ENCODE measurements at places on chromosomes 7 and 10. TPM values are rescaled to one million over a fixed set of nuclear protein-coding genes. Genes with fewer than 3 reads are reported as not detected.

- DNase-seq: no peak
Observed at GRCh38 chr7:56026538-56026937, 24.7 kb downstream of the PSPH start.

GRCh38 chr10:74371696-74372095 lies 220.7 kb downstream of the ADK start:
- no peak for DNase-seq

- DNase-seq: no peak
Observed at GRCh38 chr10:49270565-49270964, 28.4 kb upstream of the C10orf71 start.

GRCh38 chr10:122911889-122912484 lies 1.6 kb downstream of the FAM24A start:
- no peak for DNase-seq

DNA sequence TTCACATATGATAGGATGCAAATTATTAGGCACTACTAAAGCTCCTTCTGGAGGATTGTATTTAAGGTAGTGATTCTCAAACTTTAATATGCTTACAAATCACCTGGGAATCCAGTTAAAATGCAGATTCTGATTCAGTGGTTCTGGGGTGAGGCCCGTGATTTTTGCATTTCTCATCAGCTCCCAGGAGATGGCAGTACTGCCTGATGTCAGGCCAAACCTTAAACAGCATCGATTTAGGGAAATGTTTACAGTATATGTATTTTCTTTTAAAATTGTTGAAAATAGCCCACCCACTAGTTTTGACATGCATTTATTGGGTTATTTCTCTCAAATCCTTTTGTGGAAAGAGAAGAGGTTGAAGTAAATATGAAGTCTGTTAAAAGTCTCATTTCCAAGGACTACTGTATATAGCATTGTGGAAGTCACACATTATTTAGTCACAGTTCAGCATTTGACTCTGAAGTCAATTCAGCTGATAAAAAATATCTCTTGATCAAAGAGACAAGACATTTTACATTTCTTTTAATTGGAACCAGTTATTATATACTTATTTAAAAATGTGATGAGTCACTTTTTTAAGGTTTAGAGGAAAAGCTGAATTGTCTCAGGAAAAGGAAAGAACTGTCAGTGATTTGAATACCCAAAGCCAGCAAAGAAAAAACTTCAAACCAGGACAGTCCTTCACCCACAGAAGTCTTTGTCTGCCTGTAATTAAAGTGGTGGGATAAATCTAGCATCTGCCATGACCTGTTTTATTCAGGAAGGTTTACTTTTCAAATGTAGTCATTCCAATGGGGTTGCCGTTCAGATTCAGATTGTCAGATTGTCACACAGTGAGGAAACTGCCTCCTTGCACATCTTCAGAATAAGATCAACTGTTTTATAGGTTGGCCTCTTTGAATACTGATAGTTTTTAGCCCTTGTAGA lies 21.1 kb upstream of the HBP1 start:
- no peak for DNase-seq

DNA sequence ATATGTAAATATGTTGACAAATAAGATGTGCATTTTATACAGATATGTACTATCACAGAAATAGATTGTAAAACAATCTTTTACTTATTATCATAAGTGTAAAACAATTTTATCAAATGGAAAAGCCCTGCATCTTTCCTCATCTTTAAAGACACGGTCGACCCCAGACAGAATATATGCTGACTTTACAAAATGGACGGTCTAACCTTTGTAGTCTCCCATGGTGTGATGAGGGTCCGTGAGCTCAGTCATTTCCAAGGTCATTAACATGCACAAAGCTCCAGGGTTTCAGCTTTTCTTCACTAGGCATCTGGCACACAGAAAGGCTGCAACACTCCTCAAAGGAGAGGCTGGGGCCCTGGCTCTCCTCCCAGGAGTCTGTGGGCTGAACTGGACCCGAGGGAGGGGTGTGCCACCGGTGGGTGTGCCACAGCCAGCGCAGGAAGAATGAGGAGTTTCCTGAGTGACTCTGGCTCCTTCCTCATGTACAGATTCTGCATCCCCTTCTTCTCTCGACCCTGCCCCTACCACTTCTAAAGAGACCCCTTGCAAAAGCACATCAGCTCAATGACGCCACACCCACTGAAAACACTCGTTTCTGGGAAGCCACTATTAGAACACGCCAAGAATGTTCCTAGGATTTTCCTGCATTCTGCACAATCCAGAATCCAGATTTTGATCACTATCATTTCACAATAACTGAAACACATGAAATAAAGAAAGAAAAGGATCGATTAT lies 26.2 kb upstream of the ABLIM1 start:
- DNase-seq: peak; percentile 49

GRCh38 chr10:71279590-71280170 lies 39.4 kb upstream of the SLC29A3 start:
- DNase-seq: no peak

GRCh38 chr10:6232846-6233724 lies 30.4 kb downstream of the PFKFB3 start:
- no peak for DNase-seq

DNA sequence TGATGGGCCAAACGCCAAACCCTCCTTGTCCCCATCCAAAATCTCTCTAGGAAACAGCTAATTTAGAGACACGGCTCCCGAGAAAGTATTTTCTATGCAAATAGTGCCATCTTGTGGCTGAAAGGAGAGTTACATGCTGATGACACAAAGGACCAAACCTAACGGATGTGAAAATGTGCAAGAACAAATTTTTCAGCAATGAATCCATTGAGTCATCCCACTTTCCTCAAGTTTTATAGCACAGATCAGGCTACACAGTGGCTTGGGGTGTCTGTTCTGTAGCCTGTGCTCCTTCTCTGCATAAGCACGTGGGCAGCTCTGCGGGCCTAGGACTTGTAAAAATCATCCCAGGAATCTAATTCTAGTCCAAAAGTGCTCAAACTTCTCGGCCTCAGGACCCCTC lies 154.8 kb upstream of the PRR15 start:
- DNase-seq: peak; percentile 41

DNA sequence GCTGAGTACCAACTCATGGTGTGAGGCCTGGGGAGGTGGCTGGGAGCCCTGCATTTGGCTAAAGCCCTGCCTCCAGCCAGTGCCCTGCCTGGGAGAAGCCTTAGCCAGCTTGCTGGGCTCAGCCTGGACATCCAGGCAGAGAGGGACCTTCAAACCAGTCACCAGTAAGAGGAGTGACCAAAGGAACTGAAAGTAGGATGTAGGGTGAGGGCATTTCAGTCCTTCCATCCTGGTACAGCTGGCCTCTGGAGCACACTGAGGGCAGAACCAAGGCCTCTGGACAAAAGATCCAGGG lies 124.8 kb downstream of the ADCY1 start:
- DNase-seq: no peak

- DNase-seq: no peak
Observed at GRCh38 chr10:60870416-60870728, 73.6 kb downstream of the RHOBTB1 start.

- no peak for DNase-seq
Observed at GRCh38 chr10:127451628-127452027, 97.5 kb upstream of the NPS start.

DNA sequence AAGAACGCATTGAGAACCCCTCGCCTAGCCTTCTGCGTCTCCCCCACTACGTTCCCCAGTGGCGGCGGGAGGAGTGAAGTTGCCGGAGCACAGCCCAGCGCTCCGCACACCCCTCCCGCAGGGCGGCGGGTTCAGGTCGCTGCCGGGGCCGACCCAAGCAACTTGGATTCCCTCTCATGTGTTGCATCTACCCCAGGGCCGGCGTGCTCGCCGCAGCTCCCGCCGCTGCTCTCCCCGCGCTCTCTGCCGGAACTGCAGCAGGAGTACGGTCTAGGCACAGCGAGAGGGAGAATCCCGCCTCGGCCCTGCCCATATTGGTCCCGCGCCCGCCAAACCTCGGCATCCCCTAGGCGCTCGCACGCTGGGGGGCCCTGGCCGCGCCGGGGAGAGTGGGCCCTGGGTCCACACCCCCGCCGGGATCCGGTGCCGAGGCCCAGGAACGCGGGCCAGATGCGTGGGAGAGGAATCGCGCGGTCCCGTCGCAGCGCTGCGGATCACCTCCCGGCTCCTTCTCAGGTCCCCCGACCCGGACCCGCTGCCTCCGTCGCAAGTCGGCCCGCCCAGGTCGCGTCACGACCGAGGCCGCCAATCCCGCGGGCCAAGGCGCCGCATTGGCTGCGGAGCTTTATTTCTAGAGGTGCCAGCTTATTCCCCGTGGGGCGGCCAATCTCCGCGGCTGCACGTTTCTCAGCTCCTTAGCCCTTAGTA lies 648 bp upstream of the TMEM243 start:
- DNase-seq: peak; percentile 73

DNA sequence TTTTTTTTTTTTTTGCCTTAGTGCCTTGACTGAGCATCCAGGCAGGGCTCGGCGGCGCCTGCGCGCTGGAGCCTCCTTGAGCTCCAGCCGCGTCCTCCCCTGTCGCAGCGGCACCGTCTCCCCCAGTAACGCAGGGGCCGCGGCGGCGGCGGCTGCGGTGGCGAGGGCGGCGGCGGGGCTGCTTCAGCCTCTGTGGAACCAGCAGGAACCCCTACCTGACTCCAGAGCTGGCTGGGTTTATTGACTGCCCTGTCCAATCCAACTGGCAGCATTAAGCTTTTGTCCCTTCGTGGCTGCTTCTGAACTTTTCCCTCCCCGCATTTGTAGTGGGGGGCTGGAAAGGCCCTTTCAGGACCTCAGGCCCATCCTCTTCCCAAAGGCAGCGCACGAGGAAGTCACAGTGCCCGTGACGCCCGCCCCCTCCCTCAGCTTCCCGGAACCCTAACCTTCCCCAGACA lies at the start of gene GPR85:
Gene GPR85, minus strand, starts transcription at position 397 of the 458 bp plus-strand sequence. CDS start 2,106 bp downstream, outside the sequence.
- peak; percentile 24 for DNase-seq

GRCh38 chr7:114426824-114427223 lies 12.2 kb downstream of the FOXP2 start:
- DNase-seq: no peak

DNA sequence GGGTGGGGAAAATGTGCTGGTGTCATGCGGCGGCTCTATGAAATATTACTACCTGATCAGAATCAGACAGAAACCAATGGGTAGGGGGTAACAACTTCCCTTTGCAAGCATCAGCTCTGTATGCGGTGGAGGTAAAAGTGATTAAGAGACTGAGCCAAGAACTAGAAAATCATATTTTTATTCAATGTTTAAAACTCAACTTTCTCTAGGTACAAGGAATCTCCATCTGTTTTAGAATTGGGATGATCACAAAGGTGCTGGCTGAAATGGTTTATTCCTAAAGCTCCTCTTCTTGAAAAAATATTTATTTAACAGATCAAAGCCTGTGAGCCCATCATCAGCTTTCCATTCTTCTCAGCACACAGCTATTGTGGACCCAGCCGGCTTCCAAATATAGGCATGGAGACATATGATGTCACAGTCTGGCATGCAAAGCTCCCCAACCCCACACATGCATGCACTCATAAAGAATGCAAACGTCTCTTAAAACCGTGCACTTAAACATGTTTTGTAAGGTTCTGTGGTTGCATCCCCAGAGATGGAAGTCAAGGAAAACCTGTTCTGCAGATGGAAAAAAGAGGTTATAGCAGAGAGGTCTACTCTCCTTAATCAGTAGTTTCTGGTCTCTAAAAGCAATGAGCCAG lies 126.0 kb downstream of the SKIDA1 start:
- DNase-seq: no peak

GRCh38 chr7:134724606-134725005 lies 54.8 kb upstream of the CALD1 start:
- no peak for DNase-seq

- no peak for DNase-seq
Observed at GRCh38 chr7:93945756-93946535, 24.4 kb downstream of the GNG11 start.

DNA sequence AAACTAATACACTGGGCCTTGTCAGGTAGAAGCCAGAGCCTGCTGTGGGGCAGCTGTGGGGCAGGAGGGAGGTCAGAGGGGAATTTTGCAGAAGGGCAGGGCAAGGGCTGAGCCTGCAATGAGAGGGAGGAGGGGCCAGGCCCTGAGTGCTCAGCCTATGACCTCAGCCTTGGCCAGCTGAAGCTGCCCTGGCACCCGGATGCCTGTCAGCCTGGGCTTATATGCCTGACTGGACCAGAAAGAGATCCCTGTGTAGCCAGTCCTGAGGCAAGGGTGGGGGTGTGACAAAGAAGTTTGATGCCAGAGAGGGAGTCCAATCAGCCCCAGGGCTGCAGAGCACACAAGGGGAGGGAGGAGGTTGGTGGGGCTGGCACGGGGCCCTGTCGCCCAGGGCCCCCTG lies 22.3 kb upstream of the PRRT4 start:
- DNase-seq: no peak

Gene GARIN1A
- 3.4 TPM for total RNA-seq

Gene TYSND1
- total RNA-seq: 19.7 TPM

Gene KCNIP2
- 20.6 TPM for total RNA-seq

Gene FANK1
- 13.8 TPM for total RNA-seq

Gene SAP25
- 0.96 TPM for total RNA-seq

Gene SEMA3C
- 157 TPM for total RNA-seq

Gene DBF4
- 18.6 TPM for total RNA-seq

Gene MOGAT3
- not detected for total RNA-seq

Gene SLC39A12
- under 0.01 TPM for total RNA-seq

Gene ZPBP
- total RNA-seq: not detected

Gene VWDE
- not detected for total RNA-seq

Gene KBTBD2
- 55.9 TPM for total RNA-seq

Gene DNAJC2
- 12.8 TPM for total RNA-seq

Gene DDC
- total RNA-seq: not detected

Gene ABCC2
- total RNA-seq: 3.1 TPM

Gene CDH23
- total RNA-seq: 8.5 TPM
